ENCODE measurements at places on chromosomes 2 and 18.

DNA sequence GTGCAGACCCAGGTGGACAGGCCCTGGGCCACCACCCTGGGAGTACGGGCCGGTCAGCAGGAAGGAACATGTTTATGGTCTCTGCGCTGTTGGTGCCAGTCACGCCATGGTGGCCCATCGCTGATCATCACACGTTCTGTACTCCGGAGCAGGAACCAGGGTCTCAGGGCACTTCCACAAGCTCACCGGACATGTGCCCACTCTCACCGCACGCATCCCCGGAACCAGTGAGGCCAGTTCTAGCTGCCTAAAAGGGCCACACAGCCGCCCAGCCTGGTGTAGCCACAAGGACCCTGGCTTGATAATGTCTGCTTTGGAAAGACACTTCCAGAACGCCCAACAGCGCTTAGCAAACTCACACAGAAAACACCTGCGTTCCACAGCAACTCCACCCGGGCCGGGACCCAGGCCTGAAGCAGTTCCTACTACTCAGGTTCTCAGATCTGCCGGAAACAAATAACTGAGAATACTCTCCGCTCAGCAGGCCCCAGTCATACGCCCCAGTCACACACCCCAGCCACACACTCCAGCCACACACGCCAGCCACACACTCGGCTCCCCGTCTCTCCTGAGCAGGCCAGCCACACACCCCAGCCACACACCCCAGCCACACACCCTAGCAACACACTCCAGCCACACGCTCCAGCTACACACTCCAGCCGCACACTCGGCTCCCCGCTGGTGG is 123.3 kb downstream of the HDAC4 start:
- DNase-seq: no peak

DNA sequence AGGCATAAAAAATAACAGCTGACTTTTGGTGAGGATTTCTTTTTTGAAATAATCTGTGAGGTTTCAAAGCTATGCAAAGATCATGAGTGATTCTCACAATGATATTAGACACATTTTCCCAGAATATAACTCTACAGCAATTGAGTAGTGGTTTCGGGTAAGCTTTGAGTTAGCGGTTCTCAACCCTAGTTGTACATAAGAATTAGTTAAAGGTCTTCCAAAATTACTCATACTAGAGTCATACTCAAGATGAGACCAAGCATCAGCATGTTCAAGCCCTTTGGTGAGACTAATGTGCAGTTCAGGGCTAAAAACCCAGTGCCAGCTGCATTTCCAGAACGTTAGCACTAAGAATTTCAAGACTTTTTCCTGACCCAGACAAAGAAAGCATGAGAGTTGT is 31.1 kb downstream of the DSG4 start:
- DNase-seq: no peak

- DNase-seq: no peak
Observed at GRCh38 chr2:25341011-25341727, 556 bp downstream of the DNMT3A start.

DNA sequence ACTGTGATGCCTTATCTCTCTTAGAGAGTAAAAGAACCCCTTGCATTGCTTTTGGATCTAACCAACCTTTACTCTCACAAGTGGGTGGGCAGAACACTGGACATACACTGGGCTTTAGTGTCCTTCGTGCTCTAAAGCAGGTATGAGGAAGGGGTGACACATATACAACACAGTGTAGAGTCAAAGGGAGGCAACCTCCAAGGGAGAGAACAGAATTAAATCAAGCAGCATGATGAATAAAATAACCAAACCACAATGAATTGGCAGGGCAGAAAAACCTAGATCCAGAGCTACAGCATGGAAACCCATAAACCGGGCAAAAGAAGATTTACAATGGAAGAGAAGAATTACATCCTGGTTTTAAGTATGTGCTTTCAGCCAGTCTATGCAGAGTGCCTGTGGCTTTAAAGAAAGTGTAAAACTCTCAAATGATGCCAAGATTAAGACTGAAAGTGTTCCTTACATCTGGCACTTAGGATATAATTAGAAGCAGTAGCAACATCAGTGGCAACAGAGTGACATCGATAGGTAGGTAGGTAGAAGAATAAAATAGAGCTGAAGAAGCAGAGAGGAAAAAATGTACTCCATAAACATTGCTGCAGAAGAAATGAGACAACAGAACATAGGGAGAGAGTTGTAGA is 191.7 kb upstream of the ZC3H15 start:
- no peak for DNase-seq

- no peak for DNase-seq
Observed at GRCh38 chr2:236177967-236178889, 10.0 kb upstream of the GBX2 start.

GRCh38 chr2:115183144-115183543 is 740.7 kb downstream of the DPP10 start:
- DNase-seq: no peak

GRCh38 chr2:157466764-157467163 is 22.9 kb upstream of the CYTIP start:
- no peak for DNase-seq

DNA sequence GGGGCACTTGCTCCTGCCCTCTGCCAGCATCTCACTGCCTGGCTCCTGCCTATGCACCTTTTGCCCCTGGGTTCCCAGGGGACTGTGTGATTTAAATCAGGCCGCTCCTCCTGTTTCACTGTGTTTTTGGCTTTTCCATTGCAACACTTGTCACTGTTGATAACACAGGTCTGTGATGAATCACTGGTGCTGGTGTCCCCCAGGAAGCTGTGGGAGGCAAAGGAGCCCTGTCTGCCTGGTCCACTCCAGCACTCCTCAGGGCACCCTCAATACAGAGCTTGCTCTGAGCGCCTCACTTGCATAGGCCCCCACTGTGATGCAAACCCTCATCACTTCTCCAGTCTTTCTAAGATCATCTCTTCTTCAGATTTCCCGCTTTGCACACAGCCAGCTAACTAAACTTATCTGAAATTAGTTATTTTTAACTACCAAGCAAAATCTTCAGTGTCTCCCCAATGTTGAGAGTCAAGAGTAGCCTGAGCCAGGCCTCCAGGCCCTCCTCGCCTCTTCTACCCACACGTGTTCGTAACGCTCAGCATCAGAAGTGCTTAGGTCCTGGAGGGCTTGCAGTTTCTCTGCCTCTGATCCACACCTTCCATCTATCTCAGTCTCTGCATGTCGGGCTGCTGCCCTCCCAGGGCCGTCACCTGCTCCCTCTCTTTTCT is 2.8 kb downstream of the TMEM18 start:
- no peak for DNase-seq

DNA sequence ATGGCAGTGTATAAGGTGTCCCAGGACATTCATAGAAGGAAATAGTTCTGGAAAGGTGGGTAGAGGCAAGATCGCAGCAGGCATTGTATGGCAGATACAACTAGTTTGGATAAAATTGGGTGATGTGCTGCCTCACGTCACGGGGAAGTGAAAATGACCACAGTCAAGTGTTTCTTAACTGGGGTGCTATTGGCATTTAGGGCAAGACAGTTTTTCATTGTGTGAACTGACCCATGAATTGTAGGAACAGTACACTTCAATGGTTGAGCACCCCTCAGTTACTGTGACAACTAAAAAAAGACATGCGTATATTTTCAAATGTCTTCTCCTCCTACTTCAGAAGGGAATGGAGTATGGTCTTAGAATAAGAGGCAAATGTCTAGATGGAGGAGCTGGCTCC is 22.3 kb upstream of the CYRIA start:
- DNase-seq: no peak

DNA sequence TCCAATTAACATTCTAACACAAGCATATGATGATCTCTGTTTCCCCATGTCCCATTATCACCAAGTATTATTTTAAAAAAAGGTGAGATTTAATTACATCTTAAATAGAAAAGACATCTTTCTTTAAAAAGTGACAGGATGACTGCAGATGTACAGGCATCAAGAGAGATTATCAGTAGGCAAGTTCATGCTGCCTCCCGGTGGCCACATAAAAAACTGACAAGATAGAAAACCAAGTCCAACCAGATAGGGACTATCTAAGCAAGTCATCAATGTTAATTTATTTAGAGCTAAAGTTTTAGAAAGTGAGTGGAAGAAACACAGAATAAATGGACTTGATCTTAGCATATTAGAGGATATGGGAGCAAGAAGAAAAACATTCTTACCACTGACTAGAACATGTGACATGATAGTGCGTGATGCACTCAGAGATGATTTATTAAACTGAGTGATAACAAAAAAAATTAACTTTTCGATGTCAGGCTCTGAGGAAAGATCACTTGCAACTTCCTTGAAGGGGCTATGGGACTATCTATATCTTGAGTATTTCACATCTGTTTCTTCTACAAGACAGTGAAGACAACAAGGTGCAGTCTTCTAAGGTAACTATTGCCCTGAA is 5.4 kb upstream of the TDRD15 start:
- no peak for DNase-seq

GRCh38 chr2:38875227-38875575 is 533 bp downstream of the DHX57 start:
- DNase-seq: no peak

DNA sequence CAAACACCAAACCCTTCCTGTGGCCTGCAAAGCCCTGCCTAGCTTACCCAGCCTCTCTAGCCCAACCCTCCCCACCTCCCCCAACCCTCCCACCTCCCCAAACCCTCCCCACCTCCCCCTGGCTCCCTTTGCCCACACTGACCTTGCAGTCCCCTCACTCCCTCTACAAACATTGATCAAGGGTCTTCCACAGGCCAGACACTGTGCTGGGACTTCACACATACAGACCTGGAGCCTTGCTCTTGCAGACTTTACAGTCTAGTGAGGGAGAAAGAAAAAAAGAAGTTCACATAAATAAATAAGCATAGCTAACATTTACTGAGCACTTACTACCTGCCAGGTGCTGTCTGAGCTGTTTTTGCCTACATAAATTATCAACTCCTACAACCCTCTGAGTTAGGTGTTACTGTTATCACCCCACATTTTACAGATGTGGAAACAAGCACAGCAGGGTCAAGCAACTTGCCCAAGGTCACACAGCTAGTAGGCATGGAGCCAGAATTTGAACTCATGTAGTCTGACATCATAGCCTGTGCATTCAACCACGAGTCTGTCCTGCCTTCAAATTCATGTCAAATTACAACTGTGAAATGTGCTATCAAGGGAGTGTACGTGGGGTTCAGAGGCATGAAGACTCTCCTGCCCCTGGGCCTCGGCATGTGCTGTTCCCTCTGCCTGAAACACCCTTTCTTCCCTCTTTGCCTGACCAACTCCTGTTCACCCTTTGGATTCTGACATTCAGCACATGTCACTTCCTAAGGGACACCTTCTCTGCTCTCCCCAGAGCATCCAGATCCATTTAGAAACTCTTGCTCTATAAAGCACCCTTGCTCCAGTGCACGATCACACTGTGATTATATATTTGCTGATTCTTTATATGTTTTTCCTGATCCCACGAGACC is 209.9 kb downstream of the TNS1 start:
- DNase-seq: no peak

DNA sequence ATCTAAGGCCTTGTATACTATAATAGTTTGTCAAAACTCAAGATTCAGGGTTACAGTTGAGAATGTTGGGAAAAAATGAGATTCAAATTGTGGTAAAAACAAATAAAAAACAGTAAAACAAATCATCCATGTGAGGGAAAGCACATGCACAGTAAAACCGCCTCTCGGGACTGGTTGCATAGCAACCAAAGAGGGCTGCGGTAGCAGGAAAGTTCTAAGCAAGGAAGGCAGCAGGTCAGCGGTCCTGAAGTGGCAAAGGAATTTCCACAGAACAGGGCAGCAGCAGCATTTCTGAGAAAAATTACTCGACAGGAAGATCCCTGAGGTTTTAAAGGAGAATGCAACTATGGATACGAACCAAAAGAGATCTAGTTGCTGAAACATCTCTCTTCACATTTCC is 93.7 kb downstream of the DYNAP start:
- DNase-seq: peak; percentile 47

GRCh38 chr2:176490061-176490861 is 221.0 kb downstream of the MTX2 start:
- DNase-seq: no peak

- DNase-seq: no peak
Observed at GRCh38 chr2:123659120-123659519, 366.0 kb upstream of the CNTNAP5 start.

DNA sequence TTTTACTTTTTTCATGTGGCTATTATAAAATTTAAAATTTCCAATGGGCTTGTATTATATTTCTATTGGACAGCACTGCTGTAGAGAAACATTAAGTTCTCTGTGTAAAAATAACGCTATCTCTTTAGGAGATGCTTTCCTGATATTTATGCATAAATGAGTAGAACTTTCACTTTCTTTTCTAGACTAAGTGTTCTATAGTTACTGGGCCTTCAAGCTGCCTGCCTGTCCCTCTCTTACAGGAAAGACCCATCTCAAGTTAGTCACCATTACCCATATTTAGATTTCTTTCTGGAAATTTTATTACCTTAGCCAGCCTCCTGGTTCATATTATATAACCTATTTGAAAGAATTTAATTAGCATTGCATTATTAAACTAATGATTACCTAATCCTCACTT is 4.8 kb downstream of the ITGA4 start:
- no peak for DNase-seq

GRCh38 chr2:27738349-27739057 is 33.0 kb upstream of the MRPL33 start:
- DNase-seq: no peak

DNA sequence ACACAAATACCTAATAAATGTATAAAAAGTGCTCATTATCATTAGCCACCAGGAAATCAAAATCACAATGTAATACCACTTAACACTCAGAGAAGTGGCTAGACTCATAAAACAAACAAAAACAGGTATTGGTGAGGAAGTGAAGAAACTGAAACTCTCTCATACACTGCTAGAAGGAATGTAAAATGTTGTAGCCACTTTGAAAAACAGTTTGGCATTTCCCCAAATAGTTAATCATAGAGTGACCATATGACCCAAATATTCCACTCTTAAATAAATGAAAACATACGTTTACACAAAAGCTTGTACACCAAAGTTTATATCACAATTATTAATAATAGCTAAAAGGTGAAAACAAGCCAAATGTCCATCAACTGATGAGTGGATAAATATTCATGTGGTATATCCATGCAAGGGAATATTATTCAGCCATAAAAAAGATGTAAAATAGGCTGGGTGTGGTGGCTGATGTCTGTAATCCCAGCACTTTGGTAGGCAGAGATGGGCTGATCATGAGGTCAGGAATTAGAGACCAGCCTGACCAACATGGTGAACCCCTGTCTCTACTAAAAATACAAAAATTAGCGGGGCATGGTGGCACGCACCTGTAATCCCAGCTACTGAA is 86.2 kb upstream of the COL5A2 start:
- DNase-seq: no peak

- DNase-seq: peak; percentile 37
Observed at GRCh38 chr2:13682540-13683272, 949.8 kb upstream of the LRATD1 start.

GRCh38 chr2:126907671-126908070 is 9.0 kb downstream of the TEX51 start:
- DNase-seq: no peak

DNA sequence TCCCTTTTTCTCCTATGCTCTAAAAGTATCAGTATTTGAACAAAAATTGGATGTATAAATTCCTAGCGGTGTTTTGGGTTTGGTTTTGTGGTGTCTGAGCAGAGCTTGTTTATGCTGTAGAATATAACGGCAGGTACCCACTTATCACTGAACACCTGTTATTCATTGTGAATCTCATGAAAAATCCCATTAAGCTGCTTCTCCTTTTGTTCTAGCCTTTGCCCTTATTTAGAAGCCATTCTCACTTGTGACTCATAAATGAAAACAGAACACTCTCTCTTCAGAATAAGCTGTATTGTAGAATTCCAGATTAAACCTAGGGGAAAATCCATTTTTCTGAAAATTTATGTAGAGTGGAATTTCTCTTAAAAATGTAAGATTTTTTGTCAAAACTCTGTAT is 104.0 kb downstream of the PRPF40A start:
- no peak for DNase-seq

Data from astrocyte of the cerebellum (primary cell).